Vagina (tissue), 2 donors: ENCODE measurements at places on chromosomes 1 and 21.

- no peak for DNase-seq
Measured at GRCh38 chr1:211804915-211805314, 25.6 kb downstream of the LPGAT1 start.

- no peak for DNase-seq
Measured at GRCh38 chr1:91604632-91605031, 104.0 kb downstream of the CDC7 start.

- no peak for DNase-seq
Measured at GRCh38 chr1:155301342-155301841, at the start of gene PKLR. TSS of gene PKLR (minus strand) at chr1:155301438. CDS start at chr1:155301395, 43 bp downstream.

DNA sequence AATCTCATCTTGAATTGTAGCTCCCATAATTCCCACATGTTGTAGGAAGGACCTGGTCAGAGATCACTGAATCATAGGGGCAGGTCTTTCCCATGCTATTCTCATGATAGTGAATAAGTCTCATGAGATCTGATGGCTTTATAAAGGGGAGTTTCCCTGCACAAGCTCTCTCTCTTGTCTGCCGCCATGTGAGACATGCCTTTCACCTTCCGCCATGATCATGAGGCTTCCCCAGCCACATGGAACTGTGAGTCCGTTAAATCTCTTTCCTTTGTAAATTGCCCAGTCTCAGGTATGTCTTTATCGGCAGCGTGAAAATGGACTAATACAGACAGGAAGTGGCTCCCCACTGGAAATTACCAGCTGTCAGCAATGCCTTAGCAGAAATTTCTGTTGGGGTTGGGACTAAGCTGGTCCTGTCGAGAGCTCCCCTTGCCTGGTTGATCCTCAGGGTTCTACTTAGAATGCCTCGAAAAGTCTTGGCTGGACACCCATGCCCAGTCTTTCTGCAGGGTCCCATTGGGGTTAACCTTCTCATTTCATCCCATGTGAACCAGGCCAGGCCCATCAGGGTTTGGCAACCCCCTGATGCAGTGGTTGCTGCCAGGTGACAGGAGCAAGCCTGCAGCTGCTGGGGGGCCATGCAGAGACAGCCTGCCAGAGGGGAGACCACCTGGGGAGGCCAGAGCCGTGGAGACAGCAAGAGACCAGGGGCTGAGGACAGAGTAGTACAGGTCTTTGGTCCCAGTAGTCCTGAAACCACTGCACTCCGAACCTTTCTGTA lies 2.8 kb upstream of the ABCG1 start:
- no peak for DNase-seq

- DNase-seq = no peak
Measured at GRCh38 chr1:39689635-39690034, 1.6 kb downstream of the HPCAL4 start.

- peak; percentile 22 for DNase-seq
Measured at GRCh38 chr1:208598021-208598420, 353.8 kb upstream of the PLXNA2 start.

DNA sequence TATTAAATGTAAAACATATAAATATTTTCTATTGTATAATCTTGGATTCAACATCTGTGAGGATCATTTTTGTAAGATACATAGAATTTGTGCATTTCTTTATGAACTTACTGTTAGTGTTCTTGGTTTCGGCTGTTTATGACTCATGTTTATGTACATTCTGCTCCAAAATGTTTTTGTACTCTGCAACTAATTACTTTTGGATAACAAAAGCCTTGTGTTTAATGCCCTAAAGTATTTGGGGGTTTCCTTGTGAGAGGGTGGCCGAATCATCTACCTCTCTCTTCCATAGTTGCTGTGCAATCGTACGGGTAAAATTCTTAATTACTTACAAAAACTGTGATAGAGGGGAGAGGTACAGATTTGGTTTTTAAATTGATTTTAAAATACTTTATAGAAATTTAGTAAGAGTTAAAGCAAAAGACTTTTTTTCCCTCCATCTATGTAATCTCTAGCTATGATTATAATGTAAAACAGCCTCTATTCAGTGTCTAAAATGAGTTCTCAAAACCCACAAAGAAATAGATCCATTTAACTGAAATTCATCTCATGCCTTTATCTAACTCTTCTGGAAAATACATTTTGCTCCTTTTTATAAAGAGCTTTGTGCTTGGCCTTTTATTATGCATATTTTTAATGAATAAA lies 38.7 kb upstream of the LRRC8C start:
- DNase-seq = no peak

GRCh38 chr1:247228133-247228532 lies 27.7 kb upstream of the VN1R5 start:
- no peak for DNase-seq

- DNase-seq = peak; percentile 16
Measured at GRCh38 chr1:87179076-87179810, 149.4 kb upstream of the LMO4 start.

DNA sequence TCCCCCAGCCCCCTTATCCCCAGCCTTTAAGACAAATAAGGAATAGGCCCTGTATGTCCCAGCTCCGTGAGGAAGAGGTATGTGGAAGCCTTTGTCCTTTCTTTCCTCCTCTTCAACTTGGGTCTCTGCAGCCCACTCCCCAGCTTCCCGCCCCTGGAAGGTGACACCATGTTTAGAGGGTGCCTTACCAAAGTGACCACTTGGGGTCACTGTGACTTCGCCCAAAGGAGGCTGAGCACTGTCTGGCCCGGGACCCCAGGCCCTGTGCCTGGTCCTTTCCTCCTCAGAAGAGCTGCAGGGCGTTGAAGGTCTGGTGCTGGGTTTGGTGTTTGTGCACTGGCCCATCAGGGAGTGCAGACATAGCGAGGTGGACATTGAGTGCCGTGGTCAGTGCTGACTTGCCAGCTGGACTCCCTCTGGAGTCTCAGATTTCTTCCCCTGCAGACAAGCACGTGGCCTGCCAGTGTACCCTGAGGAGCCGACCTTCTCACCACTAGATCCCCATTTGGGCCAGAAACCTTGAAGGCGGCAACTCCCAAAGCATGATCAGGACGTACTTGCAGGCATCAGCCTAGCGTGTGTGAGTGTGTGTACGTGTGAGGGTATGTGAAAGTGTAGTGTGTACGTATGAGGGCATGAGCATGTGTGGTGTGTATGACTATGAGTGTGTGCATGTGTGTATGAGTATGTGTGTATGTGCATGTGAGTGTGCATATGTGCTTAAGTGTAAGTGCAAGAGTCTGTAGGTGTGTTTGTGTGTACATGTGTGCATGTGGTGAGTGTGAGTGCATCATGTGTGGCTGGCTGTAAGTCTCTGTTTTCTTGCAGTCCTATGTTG lies 181.4 kb upstream of the KIAA0040 start:
- DNase-seq = no peak

DNA sequence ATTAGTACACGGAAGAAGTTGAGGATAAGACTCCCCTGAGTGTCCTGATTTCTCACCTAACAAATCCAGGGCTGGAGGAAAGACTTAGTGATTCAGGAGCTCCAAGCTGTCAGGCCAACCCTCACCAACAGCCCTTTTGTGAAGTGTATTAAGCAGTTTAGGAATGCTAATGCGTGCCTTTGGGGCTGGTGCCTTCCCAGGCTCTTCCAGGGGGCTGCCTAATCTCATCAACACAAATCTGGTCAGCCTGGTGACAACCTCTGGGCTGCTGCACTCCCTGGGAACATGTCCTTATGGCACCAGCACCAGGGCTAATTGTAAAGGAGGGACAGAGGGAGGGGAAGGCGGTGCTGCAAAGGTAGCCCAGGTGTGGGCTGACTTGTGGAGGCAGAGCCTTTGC lies 15.5 kb downstream of the CSMD2 start:
- no peak for DNase-seq

- no peak for DNase-seq
Measured at GRCh38 chr21:33101300-33101911, 31.5 kb downstream of the OLIG1 start.

DNA sequence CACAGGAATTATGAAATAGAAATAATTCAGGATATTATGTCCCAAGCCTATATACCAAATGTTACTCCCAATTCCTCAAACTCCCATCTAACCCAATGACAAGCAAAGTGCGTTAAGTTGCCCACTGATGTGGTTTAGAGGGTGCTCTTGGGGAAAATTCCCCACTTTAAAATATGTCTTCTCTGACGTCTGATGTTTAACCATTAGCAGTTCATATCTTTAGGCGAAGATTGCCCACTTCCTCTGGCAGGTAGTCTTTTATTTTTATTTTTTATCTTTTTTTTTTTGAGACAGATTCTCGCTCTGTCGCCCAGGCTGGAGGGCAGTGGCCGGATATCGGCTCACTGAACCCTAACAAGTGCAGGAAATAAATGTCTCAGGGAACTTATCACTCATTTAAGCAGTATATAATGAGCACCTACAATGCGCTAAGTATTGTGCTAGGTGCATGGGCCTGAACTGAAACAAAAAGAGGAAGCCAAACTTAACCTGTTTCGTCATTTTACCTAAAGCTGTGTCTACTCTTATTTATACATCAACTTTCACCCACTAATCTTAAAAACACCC lies 1.3 kb upstream of the LYST start:
- no peak for DNase-seq

GRCh38 chr1:231319080-231319479 lies 18.6 kb downstream of the EXOC8 start:
- no peak for DNase-seq

- no peak for DNase-seq
Measured at GRCh38 chr1:20729990-20730689, 2.4 kb downstream of the SH2D5 start.

DNA sequence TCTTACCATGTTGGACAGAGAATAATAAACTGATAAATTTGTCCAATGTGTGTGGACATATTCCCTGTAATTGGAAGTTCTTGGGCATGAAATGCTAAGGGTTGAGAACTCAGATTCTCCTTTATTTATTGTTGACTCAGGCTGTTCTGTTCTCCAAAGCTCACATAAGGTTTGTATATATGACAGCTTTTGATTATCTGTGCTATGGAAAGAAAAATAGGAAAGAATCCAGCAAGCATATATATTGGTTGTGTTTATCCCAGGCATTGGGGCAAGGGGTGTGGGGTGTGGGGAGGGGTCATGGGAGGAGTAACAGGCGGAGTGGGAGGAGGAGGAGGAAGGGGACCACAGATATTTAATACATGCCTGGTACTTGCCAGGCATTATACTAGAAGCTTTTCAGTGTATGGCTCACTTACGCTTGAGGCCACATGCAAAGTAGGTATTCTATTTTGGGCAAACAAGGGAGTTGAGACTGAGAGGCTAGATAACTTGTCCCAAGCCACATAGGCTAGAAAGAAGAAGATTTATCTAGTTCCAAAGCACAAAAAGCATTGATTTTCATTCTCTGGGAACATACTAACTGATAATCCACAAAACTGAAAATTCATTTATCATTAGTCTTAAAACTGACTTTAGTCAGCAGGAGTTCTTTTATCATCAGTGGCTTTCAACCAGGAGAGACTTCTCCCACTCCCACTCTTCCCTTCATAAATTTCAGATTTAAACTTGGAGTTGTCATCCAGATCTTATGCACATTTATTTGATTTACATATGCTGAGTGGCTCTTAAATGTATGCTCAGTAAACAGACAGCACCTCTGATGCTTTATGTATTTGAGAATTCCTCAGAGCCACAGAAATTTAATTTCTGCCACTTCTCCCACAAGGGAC lies 27.2 kb downstream of the NGF start:
- no peak for DNase-seq

GRCh38 chr1:50422946-50423669 lies at the start of gene DMRTA2:
TSS of gene DMRTA2 (minus strand) at chr1:50423443. CDS start at chr1:50421536, 1,907 bp downstream.
- no peak for DNase-seq

DNA sequence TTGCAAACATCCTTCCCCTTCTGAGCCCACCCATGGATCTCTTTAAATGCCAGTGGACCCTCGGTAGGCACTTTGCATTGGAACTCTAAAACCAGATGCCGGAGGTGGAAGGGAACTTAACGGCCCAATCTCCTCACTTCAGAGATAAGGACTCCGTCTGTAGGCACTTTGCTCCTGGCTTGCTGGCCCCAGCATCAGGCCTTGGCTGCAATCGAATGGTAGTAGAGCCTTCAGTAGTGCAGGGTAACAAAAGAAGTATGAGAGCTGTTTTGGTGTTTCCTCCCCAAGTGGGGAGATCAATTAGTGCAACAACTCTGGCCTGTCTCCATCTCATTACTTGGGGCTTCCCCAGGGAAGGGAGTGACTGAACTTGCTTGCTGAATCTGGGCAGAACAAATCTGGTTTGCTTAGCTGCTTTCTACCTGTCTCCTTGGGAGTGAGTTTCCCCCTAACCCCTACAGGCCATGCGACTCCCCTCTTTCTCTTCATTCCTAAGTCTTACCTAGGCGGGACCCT lies 70.8 kb downstream of the TENT5C start:
- no peak for DNase-seq
